ENCODE measurements at places on chromosomes 7 and 10. TPM values are rescaled to one million over a fixed set of nuclear protein-coding genes. Genes with fewer than 3 reads are reported as not detected.

The PILRA gene
- total RNA-seq = 5.2 TPM

The AKR1C4 gene
- 0.37 TPM for total RNA-seq

The ABCB1 gene
- not detected for total RNA-seq

The CPEB3 gene
- 0.39 TPM for total RNA-seq

The KMT2E gene
- 16.9 TPM for total RNA-seq

The ZCWPW1 gene
- 1.7 TPM for total RNA-seq

The VSTM4 gene
- 0.50 TPM for total RNA-seq

The PPP1R17 gene
- not detected for total RNA-seq

The NUTM2A gene
- not detected for total RNA-seq

The MOGAT3 gene
- not detected for total RNA-seq

The LRRTM3 gene
- not detected for total RNA-seq

The GPR22 gene
- not detected for total RNA-seq

The SMARCD3 gene
- 11.0 TPM for total RNA-seq

The CELF2 gene
- 0.02 TPM for total RNA-seq

The UCMA gene
- not detected for total RNA-seq

The CDHR3 gene
- total RNA-seq = 6.0 TPM

The RNF148 gene
- total RNA-seq = not detected

The GIMAP7 gene
- total RNA-seq = not detected

The MGAM2 gene
- total RNA-seq = 0.02 TPM

The KLF14 gene
- total RNA-seq = not detected

The SP8 gene
- total RNA-seq = not detected

The ZNF488 gene
- total RNA-seq = 13.1 TPM

The NUTM2B gene
- total RNA-seq = 0.27 TPM

The FLNC gene
- total RNA-seq = 4.0 TPM

The ASIC3 gene
- total RNA-seq = 12.8 TPM

The LYZL2 gene
- total RNA-seq = not detected

The GIMAP2 gene
- not detected for total RNA-seq

The TMEM229A gene
- total RNA-seq = not detected

The SPDYE6 gene
- total RNA-seq = not detected

The HTR5A gene
- total RNA-seq = not detected

The NRP1 gene
- 91.9 TPM for total RNA-seq

The EBF3 gene
- total RNA-seq = 0.19 TPM

The TMEM270 gene
- total RNA-seq = not detected

The ODAD2 gene
- total RNA-seq = 0.27 TPM

The PDZD7 gene
- total RNA-seq = 1.2 TPM

The UFSP1 gene
- 4.7 TPM for total RNA-seq

The DLG5 gene
- 34.8 TPM for total RNA-seq

The LRRC4 gene
- not detected for total RNA-seq

The NIPSNAP2 gene
- 46.4 TPM for total RNA-seq

The INSYN2A gene
- total RNA-seq = 1.5 TPM

The MACC1 gene
- not detected for total RNA-seq

The GPR26 gene
- not detected for total RNA-seq

The RHBDD2 gene
- 88.8 TPM for total RNA-seq

The ADIRF gene
- total RNA-seq = not detected

The GPR85 gene
- total RNA-seq = not detected

The TMEM236 gene
- 0.12 TPM for total RNA-seq

The HTR7 gene
- total RNA-seq = 0.10 TPM

The SPDYE17 gene
- total RNA-seq = not detected

The IQUB gene
- total RNA-seq = not detected

The LAMB4 gene
- 0.18 TPM for total RNA-seq

Measured in A549 treated with CpdA at 1 μM for 4 hours (cell line).